NCI-H1048 (cell line): ENCODE measurements at places on chromosomes 16 and 17.

- no peak for DNase-seq
Measured at GRCh38 chr17:69711541-69711940, 297.0 kb downstream of the MAP2K6 start.

DNA sequence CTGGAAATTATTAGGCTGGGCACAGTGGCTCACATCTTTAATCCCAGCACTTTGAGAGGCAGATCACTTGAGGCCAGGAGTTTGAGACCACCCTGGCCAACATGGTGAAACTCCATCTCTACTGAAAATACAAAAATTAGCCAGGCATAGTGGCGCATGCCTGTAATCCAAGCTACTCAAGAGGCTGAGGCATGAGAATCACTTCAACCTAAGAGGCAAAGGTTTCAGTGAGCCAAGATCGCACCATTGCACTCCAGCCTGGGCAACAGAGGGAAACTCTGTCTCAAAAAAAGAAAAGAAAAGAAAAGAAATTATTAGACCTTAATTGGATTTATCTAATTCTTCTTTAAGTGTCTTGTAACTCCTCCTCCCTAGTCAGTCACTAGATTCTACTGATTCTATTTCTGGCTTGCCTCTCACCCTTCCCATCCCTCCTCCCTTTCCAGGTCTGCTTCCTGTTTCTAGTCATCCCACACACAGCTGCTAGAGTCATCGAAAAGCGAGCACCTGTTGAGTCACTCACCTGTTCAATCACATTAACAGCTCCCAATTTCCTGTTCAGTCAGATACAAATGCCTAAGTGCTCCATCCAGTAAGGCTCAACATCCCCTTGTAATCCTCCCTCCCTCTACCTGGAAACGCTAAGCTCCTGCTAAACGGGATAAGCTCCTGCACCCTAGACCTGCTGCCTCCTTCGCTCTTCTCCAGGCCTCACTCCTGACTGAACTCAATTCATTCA is 34.6 kb downstream of the ERN1 start:
- DNase-seq = no peak

GRCh38 chr16:80463751-80464495 is 76.9 kb upstream of the DYNLRB2 start:
- DNase-seq = no peak

DNA sequence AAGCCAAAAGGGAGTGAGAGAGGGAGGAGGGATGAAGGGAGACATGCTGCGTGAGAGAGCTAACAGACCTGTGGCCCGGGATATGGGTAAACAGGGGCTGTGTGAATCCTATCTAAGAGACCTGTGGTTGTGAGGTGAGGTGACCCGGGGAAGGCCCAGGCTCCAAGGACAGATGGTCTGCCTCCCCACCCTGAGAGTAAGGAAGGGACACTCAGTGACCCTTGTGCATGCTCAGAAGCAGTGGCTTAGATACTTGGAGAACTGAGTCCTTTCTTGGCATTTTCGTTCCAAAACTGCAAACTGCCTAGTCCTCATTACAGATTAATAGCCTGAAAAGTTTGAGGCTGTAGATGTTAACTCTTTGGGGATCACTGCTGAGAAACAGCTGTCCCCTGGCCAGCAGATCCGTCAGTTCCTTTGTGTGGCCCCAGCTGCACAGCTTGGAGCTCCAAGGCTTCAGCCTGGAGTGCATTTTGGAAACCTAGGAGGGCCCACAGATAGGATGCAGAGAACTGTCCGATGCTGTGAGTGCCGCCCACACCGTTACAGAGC is 121.6 kb downstream of the SMG6 start:
- DNase-seq = no peak

DNA sequence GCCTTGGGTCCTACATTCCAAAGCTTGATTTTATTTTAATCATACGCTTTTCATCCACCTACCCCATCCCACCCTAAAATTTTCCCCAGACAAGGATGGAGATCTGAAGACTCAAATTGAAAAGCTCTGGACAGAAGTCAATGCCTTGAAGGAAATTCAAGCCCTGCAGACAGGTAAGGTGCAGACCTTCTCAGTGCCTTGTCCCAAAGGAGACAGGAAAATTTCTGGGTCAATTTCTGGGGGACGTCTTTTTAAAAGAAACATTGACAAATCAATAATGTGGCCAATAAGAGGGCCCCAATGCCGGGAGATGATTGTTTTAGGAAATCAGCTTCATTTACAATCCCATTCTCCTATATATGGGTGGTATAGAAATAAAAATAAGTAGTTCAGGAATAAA is 5.7 kb downstream of the CLEC3A start:
- DNase-seq = no peak

- DNase-seq = no peak
Measured at GRCh38 chr16:1520461-1520860, 13.0 kb upstream of the TMEM204 start.

- DNase-seq = no peak
Measured at GRCh38 chr16:4372001-4372577, 441 bp downstream of the VASN start.

- DNase-seq = no peak
Measured at GRCh38 chr17:56681561-56682266, 88.2 kb downstream of the NOG start.

DNA sequence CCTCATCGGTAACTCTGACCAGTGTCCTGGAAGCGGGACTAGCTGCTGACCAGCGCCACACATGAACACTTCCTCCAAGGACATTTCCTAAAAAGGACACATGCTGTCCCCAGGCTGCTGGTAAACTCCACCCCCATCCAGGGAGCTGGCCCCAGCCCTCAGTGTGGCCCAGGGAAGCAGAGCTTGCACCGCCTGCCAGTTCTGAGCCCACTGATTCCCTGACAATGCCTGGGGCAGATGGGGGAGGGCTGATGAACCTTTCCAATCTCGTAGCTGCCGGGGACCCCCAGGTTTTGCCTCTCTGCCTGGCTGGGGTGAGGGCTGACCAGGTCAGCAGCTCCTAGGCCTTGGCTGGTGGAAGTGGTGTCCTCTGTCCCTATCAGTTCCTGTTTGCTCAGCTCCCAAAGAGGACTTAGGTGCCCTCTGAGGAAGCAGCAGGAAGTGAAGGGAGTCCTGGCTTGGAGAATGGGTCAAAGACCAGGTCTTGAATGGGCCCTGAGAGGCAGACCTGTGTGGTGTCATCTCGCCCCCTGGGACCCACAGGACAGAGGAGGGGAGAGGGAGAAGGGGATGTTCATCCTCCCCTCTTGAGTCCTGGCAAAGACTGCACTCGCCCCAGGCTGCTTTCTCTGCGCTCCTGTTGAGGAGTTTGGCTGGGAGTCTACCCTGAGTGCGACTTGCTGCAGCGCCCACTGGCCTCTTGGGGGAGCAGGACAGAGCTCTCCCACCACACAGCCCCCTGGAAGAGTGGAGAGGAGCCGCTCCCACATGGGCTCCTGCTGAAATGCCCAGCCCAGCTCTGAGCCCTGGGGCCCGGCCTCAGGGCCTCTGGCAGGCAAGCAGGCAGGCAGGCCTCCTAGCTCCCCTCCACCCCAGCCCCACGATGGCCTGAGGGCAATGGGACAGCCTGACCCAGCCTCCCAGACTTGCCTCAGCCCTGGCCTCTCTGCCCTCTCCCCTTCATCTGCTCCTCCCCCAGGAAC is 16.8 kb downstream of the PDK2 start:
- no peak for DNase-seq

GRCh38 chr16:88597856-88598491 is 27.8 kb downstream of the ZC3H18 start:
- no peak for DNase-seq

- no peak for DNase-seq
Measured at GRCh38 chr17:74380959-74381808, 13.9 kb downstream of the GPR142 start.

- no peak for DNase-seq
Measured at GRCh38 chr16:87601401-87601981, 817 bp upstream of the JPH3 start.

GRCh38 chr17:79842656-79843473 is 3.6 kb upstream of the CBX4 start:
- DNase-seq = no peak

GRCh38 chr16:89099905-89100304 is 6.3 kb downstream of the ACSF3 start:
- DNase-seq = no peak

DNA sequence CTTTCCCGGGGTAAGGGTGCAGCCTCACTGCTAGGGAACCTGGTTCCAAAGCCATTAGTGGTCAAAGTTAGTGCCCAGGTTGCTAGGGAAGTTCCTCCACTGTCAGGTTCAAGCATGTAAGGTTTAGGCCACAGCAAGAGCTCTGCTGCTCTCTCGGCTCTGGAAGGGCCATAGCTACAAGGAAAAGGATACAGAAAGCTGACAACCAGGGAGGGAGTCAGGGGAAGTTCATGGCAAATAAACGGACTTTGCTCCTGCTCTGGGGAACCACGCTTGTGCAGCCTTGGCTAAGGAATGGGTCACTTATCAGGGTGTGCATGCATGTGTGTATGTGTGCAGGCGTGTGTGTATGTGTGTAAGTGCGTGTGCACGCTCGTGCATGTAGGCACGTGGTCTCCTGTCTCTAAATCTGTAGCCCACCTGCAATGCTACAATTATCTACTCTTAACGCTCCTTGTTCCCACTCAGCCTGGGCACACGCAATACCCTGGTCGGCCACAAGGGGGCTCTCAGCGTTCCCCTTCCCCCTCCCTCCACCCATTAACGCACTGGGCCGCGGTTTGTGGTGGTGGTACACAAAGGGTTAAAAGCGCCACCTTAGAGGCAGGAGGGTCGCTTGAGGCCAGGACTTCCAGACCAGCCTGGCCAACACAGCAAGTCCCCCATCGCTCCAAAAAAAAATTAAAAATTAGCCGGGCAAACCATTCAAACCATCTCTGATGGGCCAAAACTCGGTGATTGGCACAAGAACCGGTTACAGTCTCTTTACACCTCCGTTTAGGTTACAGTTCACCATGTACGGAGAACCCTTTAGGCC is 48.4 kb upstream of the KDM8 start:
- DNase-seq = no peak

GRCh38 chr16:84193480-84193879 is 2.5 kb downstream of the ADAD2 start:
- no peak for DNase-seq

- DNase-seq = no peak
Measured at GRCh38 chr16:11679250-11679649, 11.0 kb downstream of the SNN start.

DNA sequence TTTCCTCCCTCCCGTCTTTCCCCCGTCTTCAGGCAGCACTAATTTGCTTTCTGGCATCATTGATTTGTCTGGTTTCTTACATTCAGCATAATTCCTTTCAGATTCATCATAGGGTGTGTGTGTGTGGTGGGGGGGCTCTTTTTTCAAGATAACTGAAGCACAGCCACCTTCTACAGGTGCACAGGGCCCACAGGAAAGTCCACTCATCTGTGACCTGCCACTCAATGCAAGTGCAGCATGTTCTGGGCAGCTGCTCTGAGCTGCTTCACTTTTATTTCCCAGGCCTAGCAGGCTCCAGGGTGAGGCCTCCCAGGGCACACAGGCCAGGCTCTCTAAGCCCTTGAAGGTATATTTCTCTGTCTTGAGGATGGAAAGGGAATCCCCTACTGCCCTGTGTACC is 35.2 kb upstream of the MYH10 start:
- no peak for DNase-seq

GRCh38 chr16:78428193-78428592 is 328.7 kb downstream of the WWOX start:
- DNase-seq = no peak

GRCh38 chr17:19372439-19372838 is 5.9 kb upstream of the MAPK7 start:
- DNase-seq = no peak

DNA sequence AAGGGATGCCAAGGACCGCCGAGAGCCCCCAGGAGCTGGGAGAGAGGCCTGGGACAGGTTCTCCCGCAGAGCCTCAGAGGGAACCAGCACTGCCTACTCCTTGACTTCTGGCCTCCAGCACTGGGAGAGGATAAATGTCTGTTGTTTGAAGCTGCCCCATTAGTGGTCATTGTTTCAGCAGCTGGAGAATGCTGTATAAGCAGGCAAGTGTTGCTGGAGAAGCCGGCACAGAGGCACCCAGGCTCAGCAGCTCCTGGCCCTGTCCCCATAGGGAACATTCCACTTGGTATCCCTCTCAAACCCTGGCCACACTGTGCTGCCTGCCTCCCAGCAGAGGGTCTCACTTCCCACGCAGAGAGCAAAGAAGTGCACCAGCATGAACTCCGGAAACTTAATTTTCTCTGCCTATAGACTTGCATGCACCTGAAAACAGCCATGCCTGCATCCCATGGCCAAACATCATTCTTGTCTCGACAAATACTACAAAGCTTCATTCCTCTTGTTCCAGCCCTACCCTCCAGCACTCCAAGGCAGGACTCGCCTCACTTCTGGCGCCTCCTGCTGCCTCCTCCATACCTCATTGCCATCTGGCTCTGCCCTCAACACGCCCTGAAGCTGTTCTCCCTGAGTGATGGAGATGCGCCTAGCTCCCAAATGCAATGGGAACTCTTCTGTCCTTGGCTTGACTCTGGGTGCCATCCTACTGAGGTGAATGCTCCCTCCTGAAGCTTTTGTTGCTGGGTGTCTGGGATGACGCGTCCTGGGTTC is 88.1 kb downstream of the DNAH17 start:
- no peak for DNase-seq

DNA sequence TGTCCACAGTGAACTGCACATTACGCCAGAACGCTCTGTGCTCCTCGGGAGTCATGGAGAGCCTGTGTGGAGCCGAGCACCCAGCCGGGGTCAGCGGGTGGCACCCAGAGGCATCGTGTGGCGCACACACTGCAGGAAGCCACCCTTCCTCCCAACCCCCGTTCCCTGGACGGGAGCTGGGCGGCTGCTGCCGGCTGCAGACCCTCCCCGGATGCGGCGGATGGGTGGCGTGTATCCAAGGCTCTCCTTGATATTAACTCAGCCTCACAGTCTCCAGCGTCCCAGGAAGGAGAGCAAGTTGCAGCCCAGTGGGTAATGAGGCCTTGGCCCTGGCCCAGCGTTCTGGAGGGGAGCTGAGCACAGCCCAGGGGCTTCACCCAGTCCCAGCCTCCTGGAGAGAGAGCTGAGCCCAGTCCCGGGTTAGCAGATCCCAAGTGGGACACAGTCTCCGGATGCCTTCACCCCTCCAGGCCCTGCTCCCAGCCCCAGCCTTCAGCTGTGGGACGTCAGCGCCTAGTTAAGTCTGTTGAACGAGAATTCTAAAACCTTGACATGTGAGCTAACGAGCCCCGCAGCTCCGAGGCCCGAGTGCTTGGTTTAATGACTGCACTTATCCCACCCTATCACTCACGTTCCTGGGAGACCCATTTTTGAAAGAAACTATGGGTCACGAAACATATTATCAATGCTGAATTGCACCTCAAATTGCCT is 86.6 kb downstream of the TBC1D16 start:
- DNase-seq = no peak

- DNase-seq = peak; percentile 55
Measured at GRCh38 chr17:45218895-45219661, 2.6 kb upstream of the FMNL1 start.

DNA sequence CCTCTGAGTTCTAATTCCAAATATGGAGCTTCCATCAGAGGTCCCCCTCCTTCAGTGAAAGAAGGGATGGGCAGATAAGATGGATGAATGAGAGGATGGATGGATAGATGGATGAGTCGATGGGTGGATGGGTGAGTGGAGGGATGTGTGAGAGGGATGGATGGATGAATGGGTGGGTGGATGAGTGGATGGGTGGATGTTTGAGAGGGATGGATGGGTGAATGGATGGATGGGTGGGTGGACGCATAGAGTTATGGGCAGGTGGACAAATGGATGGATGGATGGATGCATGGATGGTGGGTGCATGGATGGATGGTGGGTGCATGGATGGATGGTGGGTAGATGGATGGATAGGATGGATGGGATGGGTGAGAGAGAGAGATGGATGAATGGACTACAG is 69.0 kb downstream of the MGAT5B start:
- DNase-seq = no peak

GRCh38 chr17:47990962-47991731 is 20.2 kb downstream of the CDK5RAP3 start:
- DNase-seq = no peak

- DNase-seq = no peak
Measured at GRCh38 chr17:51351890-51352289, 91.5 kb downstream of the UTP18 start.
